ENCODE measurements at places on chromosomes 2 and 18. TPM values are rescaled to one million over a fixed set of nuclear protein-coding genes. Genes with fewer than 3 reads are reported as not detected.

NGEF gene
- total RNA-seq = 0.32 TPM

LBX2 gene
- total RNA-seq = 2.1 TPM

RAPGEF4 gene
- 11.0 TPM for total RNA-seq

IL36A gene
- total RNA-seq = not detected

CRACDL gene
- total RNA-seq = 0.32 TPM

DLX1 gene
- total RNA-seq = not detected
